ENCODE measurements at places on chromosomes 16 and 17. TPM values are rescaled to one million over a fixed set of nuclear protein-coding genes. Genes with fewer than 3 reads are reported as not detected.

The ZMYND15 gene
- 0.79 TPM for polyA plus RNA-seq

The SLFN14 gene
- polyA plus RNA-seq, result 0.12 TPM

The TBC1D3C gene
- not detected for polyA plus RNA-seq

The ADAP2 gene
- 5.6 TPM for polyA plus RNA-seq

The CDK3 gene
- polyA plus RNA-seq, result 8.1 TPM

The PRDM7 gene
- 0.19 TPM for polyA plus RNA-seq

The EPX gene
- polyA plus RNA-seq, result 0.47 TPM

The ALG1 gene
- polyA plus RNA-seq, result 11.1 TPM

The KRTAP16-1 gene
- polyA plus RNA-seq, result not detected

The SGCA gene
- polyA plus RNA-seq, result 254 TPM

The FOXL1 gene
- polyA plus RNA-seq, result 0.50 TPM

The NECAB2 gene
- 0.53 TPM for polyA plus RNA-seq

The EVI2A gene
- polyA plus RNA-seq, result 1.9 TPM

The SEC14L5 gene
- 0.90 TPM for polyA plus RNA-seq

The TBX4 gene
- polyA plus RNA-seq, result 23.5 TPM

The AGRP gene
- not detected for polyA plus RNA-seq

The ACSM2B gene
- 0.56 TPM for polyA plus RNA-seq

The SPAG5 gene
- 30.9 TPM for polyA plus RNA-seq

The CNGB1 gene
- not detected for polyA plus RNA-seq

The SLC25A19 gene
- polyA plus RNA-seq, result 7.4 TPM

The NPIPA5 gene
- polyA plus RNA-seq, result 0.92 TPM

The MYH2 gene
- polyA plus RNA-seq, result 30.0 TPM
